ENCODE measurements at places on chromosomes 16 and 17. TPM values are rescaled to one million over a fixed set of nuclear protein-coding genes. Genes with fewer than 3 reads are reported as not detected.

ITGAX gene
- under 0.01 TPM for total RNA-seq

ABCA9 gene
- total RNA-seq: 16.8 TPM

GRCh38 chr17:75335315-75335714, 46.1 kb upstream of the SLC25A19 start:
- no peak overlapping the region for H3K4me3 ChIP-seq
- DNase-seq: no peak
- no peaks in the 10 kb centered on the region for H3K27me3 ChIP-seq

DNA sequence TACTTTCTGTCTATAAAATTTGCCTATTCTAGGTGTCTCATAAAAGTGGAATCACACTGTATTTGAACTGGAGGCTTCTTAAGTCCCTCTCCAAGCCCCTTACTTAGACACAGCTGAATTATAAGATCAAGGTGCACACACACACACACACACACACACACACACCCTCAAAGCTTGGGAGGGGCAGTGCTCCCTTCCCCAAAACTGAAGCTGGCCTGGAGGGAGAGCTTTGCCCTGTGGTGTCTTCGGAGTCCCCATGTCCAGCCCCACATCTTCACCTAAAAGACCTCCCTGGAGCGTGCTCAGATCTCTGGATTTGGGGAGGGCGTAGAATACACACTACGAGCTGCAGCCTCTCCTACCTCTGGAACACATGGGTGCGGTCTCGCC, 828 bp downstream of the EMP2 start:
- H3K27me3 ChIP-seq: no peaks in the 10 kb centered on the region
- no peak for DNase-seq
- H3K4me1 ChIP-seq: peaks cover 46% of the 10 kb centered on the region
- no peaks in the 10 kb centered on the region for H3K36me3 ChIP-seq
- H3K27ac ChIP-seq: peak overlapping the region; percentile 43

GRCh38 chr17:7213895-7214299, 5.7 kb downstream of the DLG4 start:
- no peaks in the 10 kb centered on the region for H3K36me3 ChIP-seq
- no peaks in the 10 kb centered on the region for H3K27me3 ChIP-seq
- peak; percentile 94 for DNase-seq
- peaks cover 38% of the 10 kb centered on the region for H3K4me1 ChIP-seq
